Activated T-helper 1 cell treated with Interleukin-2 at 50 U/mL for 16 hours (primary cell): ENCODE measurements at places on chromosomes 5 and 9.

GRCh38 chr5:122129306-122129705 lies at the start of gene ZNF474:
Gene ZNF474 (plus strand): TSS chr5:122129546. CDS start chr5:122151991, 22,445 bp downstream.
- DNase-seq, result no peak

- no peak for DNase-seq
These were observed 35.4 kb downstream of the DAP start for GRCh38 chr5:10725636-10726035.

DNA sequence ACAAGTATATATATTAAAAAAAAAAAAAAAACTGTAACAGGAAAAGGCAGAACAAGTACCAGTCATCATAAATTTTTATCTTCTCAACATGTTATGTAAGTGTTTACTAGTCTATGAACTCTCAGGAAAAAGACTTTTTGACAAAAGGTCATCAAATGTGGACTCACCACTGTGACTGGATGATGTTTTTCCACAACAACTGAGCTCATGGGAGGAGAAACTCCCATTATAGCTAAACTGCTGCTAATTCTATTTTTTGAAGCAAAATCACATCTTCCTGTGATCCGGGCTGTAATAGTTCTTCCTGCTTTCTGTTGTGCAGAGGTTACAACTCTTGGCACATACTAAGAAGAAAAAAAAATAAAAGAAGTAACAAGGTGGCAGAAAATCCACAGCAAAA lies 39.6 kb downstream of the POC5 start:
- no peak for DNase-seq

DNA sequence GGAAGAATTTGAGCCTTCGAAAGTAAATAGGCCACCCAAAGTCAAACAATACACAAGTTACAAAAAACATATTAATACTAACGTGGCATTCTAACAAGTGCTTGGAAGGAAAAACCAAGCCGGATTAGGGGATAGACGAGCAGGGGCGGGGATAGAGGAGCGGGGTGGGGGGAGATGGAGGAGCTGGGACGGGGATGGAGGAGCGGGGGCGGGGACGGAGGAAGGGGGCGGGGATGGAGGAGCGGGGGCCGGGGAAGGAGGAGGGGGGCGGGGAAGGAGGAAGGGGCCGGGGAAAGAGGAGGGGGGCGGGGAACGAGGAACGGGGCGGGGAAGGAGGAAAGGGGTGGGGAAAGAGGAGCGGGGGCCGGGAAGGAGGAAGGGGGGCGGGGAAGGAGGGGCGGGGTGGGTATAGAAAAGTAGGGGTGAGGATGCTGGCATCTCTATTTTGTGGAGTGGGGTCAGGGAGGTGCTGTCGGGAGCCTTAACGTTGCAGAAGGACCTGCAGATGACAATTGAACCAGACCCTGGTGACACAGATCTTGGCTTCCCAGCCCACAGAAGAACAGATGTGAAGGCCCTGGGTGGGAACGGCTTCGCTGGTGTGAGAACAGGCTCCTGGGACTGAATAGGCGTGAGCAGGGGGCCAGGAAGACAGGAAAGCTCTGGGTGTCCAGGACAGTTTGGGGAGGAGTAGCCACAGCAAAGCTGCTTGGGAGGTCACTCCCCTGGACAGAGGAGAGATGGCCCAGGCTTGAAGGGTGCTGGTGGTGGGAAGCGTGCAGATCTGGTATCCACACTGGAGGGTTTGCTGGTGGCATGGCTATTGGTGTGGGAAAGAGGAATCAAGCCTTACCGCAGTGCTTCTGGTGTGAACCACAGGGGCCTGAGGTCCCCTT lies 233.3 kb upstream of the DAP start:
- DNase-seq, result no peak

- no peak for DNase-seq
These were observed 66.0 kb downstream of the MYO10 start for GRCh38 chr5:16869821-16870796.
